Activated CD4-positive, alpha-beta memory T cell treated with anti-CD3 and anti-CD28 coated beads, Interleukin-2, amount 10 ng/mL, durations not matched to agents 7 days and 5 days (primary cell): ENCODE measurements at places on chromosomes 4 and X.

DNA sequence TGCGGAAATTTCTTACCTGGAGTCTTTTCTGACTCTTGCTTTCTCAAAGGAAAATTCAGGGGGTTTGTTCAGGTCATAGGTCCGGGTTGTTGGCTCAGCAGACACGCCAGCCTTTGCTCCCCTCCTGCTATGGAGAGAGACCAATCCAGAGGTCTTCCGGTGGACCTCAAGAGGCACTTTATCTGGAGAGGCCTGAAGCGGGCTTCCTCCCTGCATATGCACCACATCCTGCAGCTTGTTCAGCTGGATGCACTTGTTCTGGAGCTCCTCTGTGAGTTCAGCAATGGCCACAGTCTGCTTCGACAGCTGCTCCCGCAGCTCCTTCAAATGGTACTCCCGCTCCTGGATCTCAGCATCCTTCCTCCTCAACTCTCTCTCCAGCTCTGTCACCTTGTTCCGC is 10.5 kb downstream of the PRKG2 start:
- DNase-seq, result no peak

GRCh38 chr4:13570916-13571315 is 26.6 kb upstream of the NKX3-2 start:
- no peak for DNase-seq

- no peak for DNase-seq
These were observed 15.4 kb downstream of the HMGB2 start for GRCh38 chr4:173318648-173319211.

- DNase-seq, result no peak
These were observed 877 bp upstream of the SLC16A2 start for GRCh38 chrX:74420196-74421035.

DNA sequence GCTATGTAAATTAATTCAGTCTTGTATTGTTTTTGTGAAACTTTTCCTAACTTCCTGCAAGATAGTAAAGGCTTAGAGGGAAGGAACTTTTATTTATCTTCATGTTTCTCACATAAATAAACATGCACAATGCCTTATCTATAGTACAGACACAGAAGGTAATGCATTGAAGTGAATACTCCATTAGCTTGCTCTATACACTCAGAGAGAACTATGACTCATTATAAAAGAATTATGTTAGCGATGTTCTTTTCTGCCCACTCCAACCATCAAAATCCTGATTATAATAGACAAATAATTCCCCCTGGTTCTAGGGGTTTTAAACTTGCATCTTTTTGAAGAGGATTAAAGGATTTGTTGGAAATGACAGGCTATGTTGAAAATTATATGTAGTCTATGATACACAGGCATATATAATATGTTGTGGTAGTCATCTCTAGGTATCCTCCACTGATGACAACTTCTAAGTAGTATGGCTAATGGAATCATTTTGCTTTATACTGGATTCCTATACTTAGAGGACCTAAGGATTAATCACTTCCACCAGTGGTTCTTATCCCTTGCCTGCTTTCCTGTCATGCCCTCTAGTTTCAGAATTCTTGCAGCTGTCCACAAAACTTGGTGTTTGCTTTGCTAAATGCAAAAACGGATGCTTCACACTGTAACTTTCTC is 115.7 kb downstream of the NDST4 start:
- no peak for DNase-seq

DNA sequence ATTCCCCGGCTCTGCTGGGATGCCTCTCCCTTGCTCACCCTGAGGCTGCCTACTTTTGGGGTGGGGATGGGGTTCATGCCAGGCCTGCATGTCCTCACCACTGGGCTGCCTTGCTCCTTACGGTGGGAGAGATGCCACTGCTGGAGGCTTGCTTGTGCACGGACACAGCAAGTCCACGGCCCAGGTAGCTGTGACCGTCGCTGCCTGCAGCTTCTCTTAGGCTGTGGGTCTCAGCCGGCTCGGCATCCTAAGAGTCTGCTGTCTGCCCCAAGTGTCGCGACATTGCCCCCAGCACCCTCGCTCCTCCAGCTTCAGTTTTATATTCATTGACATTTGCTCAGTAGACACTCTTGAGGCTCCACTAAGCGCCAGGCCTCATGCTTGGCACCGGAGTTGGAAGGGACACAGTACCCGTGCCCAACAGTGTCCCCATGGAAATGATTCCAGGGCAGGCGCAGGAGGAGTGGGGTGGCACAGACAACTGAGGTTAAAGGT is 58.3 kb downstream of the TBC1D14 start:
- no peak for DNase-seq

GRCh38 chr4:87152310-87153041 is 67.9 kb downstream of the KLHL8 start:
- no peak for DNase-seq

DNA sequence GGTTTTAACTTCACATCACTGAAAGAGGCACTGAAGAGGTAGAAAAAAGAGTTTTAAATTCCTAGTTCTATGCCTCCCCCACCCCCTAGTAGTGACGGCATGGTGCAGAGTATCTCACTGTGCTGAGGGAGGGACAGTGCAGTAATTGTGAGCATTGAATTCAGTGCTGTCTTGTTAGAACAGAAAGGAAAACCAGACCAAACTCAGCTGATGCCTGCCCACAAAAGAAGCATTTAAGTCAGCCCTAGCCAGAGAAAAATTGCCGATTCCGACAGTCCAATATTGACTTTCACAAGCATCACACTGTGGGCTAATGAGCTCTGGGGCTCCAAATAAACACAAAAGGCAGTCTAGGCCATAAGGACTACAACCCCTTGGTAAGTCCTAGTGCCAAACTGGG is 417.7 kb downstream of the AR start:
- no peak for DNase-seq

GRCh38 chr4:137116144-137116543 is 416.1 kb downstream of the PCDH18 start:
- DNase-seq, result no peak

DNA sequence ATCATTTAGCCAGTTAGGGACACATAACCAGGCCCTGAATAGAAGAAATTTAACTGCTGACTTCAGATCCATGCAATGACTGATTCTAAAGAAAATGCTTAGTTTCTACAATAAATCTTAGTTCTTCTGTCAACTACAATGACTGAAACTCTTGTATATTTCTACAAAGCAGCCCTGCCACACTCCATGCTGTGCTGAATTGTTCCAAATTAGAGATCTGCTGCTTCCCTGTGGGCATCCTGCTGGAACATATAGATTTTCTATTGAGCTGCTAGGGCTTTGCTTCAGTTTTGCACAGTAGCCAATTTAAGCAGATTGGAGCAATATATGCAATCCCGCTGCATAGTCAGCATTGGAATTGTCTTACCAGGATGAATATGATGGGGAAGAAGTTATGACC is 312.8 kb upstream of the SMIM31 start:
- DNase-seq, result no peak
